CD8-positive, alpha-beta memory T cell (primary cell): ENCODE measurements at places on chromosomes 7 and 10.

- DNase-seq = no peak
Measured at GRCh38 chr7:135728136-135728669, at the start of gene SLC13A4. TSS of gene SLC13A4 (minus strand) at chr7:135728186. CDS start at chr7:135727496, 690 bp downstream.

DNA sequence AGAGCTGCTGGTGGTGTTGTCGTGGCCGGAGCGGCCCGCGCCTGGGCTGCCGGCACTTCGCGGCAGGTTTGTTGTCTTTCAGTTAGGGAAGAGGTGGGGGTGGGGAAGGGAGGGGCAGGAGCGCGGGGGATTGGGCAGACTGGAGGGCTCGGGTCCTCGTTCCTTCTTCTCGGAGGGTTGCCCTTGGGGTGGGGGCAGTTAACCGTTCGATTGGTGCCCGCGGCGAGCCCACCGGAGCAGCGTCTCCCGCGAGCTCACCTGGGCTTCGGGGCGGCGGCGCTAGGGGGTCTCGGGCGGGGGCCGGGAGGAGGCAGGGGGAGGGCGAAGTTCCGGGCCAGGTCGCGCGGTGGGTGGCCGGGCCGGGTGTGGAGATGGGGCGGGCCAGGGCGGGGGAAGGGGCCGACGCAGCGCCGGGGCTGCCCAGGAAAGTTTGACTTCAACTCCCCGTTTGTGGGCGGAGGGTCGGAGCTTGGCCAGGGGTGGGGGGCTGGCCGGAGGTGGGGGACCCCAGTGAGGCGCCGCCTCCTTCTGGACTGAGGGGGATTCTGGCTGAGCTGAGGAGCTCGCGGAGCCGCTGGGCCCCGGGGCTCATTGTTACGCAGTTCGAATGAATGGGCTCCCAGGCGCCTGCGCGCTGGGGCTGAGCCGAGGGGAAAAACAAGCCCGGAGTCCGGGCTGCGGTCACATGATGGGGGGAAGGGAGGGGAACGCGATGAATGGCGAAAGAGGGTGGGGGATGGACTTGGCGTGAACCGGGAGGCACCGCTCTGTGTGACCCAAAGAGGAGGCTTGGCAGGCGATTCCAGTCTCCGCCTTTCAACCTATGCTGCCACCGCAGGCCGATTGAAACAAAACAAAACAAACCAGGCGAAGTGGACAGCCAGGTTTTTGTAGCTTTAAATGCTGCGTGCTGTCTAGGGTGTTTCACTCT is 582 bp downstream of the HBP1 start:
- peak; percentile 80 for DNase-seq

DNA sequence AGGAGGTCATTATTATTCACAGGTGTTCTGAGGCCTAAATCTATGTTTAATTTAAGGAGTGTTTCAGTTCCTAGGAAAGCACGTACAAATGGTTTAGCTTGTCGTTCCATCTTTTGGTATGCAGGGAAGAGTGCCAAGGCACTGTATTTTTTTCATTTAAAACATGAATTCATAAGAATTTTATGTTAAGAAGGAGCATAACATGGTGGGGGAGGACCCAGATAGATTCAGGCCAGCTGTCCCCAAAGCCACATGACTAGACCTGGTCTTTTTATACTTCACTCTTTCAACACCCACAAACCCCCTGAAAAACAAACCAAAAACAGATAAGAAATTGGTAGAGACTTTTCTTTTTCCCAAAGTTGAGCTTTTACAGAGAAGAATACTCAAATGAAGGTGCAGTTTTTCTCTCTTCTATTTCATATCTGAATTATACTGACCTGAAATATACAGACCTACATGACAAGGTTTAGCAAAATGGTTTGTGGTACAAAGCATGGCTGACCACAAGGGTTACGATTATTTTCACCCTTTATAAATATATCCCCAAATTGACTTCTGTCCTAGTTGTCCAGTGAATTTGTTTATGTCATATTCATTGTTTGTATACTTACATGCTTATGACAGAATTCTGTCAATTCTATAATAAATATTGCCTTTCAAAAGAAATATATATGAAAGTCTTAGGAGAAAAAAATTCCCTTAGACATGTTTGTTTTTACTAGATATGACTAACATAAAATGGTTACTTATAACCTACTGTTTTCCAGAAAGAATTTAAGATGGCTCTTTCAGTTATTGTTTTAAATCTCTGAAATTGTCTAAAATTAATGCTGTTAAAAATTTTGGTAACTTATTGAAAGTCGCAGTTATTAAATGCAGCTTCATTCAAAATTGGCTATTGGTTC is 71.3 kb downstream of the AP3M1 start:
- no peak for DNase-seq

DNA sequence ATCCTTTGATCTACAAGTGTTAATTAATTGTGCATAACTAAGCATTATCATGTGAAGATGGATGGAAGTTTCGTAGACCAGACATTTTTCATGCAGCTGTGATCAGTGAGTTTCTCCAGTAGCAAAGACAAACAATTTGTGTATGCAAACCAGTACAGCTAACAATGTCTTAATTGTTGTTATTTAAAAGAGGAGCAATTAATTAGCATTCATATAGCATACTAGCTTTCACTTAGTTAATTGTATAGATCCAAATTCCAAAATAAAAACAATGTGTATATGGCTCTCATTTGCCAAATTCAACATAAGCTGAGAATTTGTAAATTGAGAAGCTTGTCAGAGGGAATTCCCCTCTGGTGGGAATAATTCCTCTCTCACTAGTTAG is 22.6 kb upstream of the PRKCQ start:
- DNase-seq = no peak

GRCh38 chr7:118870187-118870586 is 645.7 kb downstream of the ANKRD7 start:
- no peak for DNase-seq

DNA sequence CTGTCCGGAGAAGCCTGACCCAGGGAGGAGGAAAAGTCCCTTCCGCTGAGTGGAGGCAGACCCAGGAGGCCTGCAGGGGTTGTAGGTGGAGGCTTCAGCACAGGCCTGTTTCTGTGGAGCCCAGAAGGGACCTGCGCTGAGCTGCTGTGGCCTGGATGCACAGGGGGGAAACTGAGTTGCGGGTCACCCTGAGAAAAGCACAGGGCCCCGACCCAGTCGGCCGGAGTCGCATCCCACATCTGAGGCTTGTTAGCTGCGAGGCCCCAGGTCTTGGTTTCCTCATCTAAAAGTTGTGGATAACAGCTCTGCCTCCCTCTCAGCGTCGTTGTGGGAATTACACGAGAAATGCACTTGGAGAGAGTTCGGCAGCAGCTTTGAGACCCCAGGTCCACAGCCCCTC is 76.4 kb downstream of the GOLGA7B start:
- DNase-seq = no peak

- no peak for DNase-seq
Measured at GRCh38 chr7:32273297-32273696, 203.1 kb upstream of the PDE1C start.

DNA sequence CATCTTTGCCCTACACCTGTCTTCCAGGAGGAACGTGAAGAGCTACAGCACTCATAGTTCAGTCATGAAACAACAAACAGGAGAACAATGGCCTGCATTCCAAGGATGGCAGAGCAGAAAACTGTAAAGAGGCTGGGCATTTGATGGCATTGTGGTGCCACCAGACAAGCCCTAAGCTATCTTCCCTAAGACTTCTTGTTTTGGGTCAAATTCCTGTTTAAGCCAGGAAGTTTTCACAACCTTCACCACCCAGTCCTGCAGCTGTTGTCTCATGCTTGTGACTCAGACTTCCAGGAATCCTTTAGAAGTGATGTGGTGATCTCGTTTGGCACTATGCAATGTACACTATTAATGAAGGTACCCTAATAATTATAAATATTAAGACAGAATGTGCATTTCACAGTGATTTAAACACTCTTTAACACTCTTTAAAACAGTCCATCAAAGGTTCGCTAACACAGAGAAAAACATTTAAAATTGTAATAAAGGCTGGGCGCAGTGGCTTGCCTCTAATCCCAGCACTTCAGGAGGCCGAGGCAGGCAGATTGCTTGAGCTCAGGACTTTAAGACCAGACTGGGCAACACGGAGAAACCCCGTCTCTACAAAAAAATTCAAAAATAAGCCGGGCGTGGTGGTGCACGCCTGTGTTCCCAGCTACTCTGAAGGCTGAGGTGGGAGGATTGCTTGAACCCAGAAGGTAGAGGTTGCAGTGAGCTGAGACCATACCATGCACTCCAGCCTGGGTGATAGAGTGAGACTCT is 2.7 kb upstream of the HERPUD2 start:
- DNase-seq = no peak

- DNase-seq = no peak
Measured at GRCh38 chr10:125137601-125138438, 22.5 kb downstream of the CTBP2 start.

DNA sequence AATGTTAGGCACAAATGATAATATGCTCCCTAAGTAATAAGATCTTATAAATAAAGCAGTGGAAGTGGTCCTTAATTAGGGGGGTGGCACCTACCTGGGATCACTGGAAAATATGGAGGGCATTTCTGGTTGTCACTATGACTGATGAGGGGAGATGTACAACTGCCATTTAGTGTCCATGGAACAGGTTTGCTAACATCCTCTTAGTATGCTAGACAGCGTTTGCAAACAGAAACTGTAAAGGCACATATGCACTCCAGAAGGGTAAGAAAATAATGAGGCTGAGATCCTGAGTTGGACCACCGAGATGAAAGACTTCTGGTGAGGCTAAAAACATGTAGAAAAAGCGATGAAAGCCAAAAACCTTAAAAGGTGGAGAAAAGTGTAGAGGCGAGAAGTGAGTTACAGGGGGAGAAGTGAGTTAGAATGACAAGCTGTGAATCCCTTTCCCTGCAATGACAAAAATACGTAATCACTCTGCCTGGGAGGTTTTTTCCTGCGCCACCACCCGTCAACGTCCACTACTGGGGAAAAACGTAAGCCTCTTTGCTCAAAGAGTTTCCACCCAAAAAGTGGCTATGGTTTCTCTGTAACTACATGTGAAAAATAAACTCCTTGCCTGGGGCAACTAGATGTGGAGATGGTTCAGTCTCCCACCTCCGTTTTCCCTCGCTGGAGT is 767 bp downstream of the KRIT1 start:
- DNase-seq = no peak

DNA sequence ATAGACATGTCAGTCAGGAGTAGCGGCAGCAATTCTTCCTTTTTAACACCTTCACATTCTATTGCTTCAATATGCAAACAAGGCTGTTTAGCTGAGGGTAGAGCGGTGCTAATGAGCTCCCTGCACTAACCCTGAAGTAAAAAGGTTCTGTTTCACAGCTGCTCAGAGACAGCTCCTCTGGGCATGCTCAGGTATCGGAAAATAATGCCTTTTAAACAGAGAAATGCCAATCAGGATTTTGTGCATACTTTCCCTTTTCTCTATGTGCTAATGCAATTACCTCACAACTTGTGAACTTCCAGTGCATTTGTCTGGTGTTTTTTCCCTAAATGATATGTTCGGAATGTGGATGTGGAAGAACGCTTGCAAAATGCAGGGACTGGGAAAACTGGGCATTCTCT is 307.7 kb upstream of the FZD8 start:
- DNase-seq = no peak

DNA sequence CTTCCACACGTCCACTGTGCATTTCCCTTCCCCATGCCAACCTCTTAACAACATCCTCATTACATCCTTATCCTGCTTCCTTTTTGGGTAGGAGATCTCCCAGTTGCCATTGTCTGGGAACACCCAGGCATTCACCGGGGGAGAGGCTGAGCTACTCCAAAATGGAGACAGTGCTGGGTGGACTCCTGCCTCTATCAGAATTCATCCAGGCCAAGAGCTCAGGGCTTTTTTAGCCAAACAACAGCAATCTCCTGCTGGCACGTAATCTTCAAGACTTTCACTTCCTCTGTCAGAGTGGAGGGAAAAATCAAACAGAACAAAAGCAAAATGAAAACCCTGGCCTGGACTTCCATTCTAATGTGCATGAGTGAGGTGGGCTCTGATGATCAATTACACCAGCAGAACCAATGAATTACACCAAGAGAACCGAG is 245.0 kb downstream of the PRPF18 start:
- no peak for DNase-seq

GRCh38 chr7:101626758-101627157 is 2.3 kb downstream of the MYL10 start:
- DNase-seq = peak; percentile 16

DNA sequence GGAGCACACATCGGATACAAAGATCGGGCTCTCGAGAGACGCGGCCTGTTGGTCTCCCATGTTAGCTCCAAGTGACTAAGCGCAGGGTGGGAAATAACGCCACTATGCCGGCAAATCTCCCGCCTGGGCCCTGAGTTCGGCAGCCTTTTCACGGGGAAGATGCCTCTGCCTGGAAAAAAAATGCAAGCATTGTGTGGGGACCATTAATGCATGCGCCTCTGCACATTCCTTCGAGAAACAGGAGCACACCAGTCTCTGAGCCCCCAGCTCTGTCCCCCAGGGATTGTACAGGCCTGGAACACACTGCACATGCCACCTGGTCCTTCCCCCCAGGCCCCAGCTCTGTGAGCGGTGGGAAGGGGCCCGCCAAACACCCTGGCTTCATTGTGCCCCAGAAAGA is 44.1 kb downstream of the FBXW4 start:
- no peak for DNase-seq

- no peak for DNase-seq
Measured at GRCh38 chr10:113651898-113652297, 11.9 kb downstream of the NRAP start.

DNA sequence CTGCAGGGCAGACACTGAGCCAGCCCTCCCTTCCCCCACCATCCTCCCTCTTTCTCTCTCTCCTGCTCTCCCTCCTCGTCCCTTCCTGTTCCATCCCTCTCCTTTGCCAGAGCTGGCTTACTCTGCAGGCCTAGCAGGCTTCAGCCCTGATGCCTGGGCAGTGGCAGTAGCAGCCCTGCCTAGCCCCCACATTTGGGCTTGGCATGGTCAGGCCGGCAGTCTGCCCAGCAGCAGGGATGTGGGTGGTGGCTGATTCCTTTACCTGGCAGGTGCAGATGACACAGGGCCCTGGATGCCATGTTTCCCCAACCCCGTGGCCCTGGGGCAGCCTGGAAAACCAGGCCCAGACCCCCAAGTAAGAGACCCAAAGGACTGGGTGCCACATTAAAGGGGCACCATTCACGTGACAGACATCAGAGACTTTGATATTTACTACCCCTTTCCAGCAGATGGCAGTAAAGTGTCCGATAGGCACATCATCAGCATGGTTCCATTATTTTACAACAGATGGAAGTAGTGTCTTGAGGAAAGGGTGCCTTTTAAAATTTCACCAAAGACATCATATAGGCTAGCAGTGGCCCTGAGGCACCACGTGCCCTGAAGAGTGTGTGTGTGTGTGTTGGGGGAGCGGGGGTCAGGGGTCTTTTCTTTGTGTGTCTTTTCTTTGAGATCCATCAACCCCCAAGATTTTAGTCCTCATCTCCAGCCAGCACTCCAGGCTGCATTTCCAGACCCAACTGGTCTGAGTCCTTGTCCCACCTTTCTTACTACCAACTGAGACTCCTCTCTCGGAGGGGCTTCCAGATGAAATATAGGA is 5.9 kb downstream of the KCP start:
- peak; percentile 45 for DNase-seq

- DNase-seq = no peak
Measured at GRCh38 chr10:80156216-80156615, 23.7 kb downstream of the PLAC9 start.
